Karpas-422 (cell line): ENCODE measurements at places on chromosomes 16 and 17.

- 0 out of 2 replicates have a peak, but pooled peaks cover under 1% of the 10 kb centered on the region for H3K27me3 ChIP-seq
- DNase-seq: no peak
- H3K36me3 ChIP-seq: no peaks in the 10 kb centered on the region
- H3K4me1 ChIP-seq: no peaks in the 10 kb centered on the region
- no peak overlapping the region for H3K27ac ChIP-seq
These were observed 316.1 kb upstream of the IRX3 start for GRCh38 chr16:54602666-54603065.

DNA sequence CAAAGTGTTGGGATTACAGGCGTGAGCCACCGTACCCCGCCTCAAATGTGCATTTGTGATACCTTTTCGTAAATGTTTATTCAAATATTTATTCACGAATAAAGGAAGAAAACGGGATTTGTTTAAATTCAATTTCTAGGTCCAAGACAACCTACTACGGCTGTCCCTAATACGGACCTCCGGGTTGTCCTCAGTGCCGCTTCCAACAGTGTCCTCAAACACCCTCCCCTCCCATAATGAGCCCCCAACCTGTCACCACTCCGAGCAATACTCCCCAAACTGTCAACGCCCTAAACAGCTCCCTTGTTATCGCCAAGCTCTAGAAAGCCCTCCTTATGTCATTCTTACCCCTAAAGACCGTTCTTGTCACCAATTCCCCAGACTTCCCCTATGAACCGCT lies 539 bp upstream of the GABARAPL2 start:
- peak overlapping the region; percentile 80 for H3K4me3 ChIP-seq
- no peak overlapping the region for H3K27ac ChIP-seq
- H3K27me3 ChIP-seq: no peaks in the 10 kb centered on the region
- H3K36me3 ChIP-seq: peaks cover 27% of the 10 kb centered on the region

- H3K4me3 ChIP-seq: peak overlapping the region; percentile 97; the same call in 1 of the 2 replicates
- H3K4me1 ChIP-seq: peaks cover 28% of the 10 kb centered on the region
- no peak overlapping the region for H3K27ac ChIP-seq
- no peaks in the 10 kb centered on the region for H3K27me3 ChIP-seq
These were observed 1.9 kb downstream of the CEP95 start for GRCh38 chr17:64508683-64509082.

DNA sequence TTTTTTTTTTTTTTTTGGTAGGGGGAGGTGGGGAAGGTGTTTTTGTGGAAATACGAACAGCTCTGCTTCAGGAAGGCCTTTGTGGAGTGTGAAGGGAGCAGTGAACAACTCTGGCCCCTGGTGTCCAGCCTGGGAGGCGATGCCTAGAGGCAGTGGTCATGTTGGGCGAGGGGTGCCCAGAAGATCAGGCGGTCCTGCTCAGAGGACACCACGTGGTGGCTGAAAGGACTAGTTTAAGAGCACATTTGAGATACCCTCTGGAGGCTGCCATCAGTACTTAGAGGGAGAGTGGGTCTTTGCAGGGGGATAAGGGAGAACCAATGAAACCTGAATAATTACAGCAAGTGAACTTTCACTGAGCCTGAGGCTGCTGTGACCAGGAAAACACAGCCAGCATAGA lies 40.1 kb upstream of the RHOT1 start:
- no peaks in the 10 kb centered on the region for H3K27me3 ChIP-seq
- H3K4me1 ChIP-seq: no peaks in the 10 kb centered on the region
- no peak overlapping the region for H3K27ac ChIP-seq
- no peak for DNase-seq
- H3K4me3 ChIP-seq: no peak overlapping the region

GRCh38 chr16:53886482-53887378 lies 182.8 kb downstream of the FTO start:
- H3K27me3 ChIP-seq: no peaks in the 10 kb centered on the region
- no peak overlapping the region for H3K27ac ChIP-seq
- no peak for DNase-seq
- no peak overlapping the region for H3K4me3 ChIP-seq
- H3K4me1 ChIP-seq: peaks cover under 1% of the 10 kb centered on the region

DNA sequence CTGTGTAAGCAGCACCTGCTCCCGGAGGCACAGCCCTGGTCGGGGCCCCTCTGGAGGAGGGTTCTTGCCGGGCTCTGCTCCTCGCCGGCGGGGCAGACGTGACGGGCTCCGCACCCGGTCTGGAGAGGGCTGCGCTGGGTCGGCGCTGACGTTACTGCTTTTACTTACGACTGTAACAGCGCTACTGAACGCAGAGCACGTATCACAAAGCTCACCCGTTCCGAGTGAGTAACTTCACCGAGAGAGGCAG lies 1.3 kb upstream of the RAB40C start:
- peaks cover 44% of the 10 kb centered on the region for H3K4me1 ChIP-seq
- H3K4me3 ChIP-seq: peak overlapping the region; percentile 85
- H3K36me3 ChIP-seq: no peaks in the 10 kb centered on the region
- H3K27ac ChIP-seq: peak overlapping the region; percentile 88
- peak; percentile 88 for DNase-seq
- H3K27me3 ChIP-seq: no peaks in the 10 kb centered on the region

DNA sequence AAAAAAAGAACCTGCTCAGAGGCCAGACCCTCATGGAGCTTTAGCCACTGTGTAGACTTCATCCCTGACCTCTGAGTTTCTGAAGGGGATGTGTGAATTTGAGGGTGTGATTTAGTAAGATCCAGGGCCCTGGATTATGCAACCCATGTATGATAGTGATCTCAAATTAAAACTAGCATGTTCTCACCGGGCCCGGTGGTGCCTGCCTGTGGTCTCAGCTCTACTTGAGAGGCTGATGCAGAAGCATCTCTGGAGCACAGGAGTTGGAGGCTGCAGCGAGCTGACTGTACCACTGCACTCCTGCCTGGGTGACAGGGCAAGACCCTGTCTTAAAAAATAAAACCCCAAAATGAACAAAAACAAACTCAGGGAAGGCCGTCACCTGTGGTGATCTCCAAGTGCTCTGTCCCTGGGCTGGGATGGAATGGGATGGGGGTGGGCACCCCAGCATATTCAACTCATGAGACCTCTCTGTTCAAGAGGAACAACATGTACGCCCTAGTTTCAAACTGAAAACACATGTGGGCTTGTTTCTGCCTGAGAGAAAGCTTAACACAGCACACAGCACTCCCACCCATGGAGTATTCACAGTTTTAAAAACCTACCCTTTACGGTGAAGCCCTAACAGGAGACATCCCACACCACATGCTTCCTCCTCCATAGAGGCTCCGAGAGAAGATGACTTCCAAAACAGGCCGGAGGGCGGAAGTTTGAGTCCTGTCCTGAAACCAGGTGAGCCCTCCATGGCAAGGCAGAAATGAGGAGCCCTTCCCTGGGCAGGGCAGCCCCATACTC lies 30.1 kb downstream of the GNPTG start:
- H3K27ac ChIP-seq: no peak overlapping the region
- no peak overlapping the region for H3K4me3 ChIP-seq
- H3K36me3 ChIP-seq: no peaks in the 10 kb centered on the region

DNA sequence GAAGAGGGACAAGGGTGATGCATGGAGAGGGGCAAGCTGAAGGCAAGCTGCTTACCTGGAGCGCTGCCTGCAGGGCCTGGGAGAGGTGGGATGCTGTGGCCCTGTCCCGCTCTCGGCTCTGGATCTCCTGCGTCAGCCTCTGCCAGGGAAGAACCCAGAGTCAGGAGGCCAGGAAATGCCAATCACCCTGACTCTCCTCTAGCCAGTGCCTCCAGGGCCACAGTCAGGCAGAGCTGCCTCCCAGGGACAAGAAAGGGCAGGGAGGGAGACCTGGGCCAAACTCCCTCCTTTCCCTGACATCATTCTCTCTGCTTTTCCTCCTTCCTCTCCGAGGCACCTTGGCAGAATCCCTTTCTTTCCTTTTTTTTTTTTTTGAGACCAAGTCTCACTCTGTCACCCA lies 11.3 kb downstream of the CDK3 start:
- no peaks in the 10 kb centered on the region for H3K36me3 ChIP-seq
- H3K4me1 ChIP-seq: peaks cover 9% of the 10 kb centered on the region
- no peak for DNase-seq
- H3K27ac ChIP-seq: no peak overlapping the region
- no peaks in the 10 kb centered on the region for H3K27me3 ChIP-seq

DNA sequence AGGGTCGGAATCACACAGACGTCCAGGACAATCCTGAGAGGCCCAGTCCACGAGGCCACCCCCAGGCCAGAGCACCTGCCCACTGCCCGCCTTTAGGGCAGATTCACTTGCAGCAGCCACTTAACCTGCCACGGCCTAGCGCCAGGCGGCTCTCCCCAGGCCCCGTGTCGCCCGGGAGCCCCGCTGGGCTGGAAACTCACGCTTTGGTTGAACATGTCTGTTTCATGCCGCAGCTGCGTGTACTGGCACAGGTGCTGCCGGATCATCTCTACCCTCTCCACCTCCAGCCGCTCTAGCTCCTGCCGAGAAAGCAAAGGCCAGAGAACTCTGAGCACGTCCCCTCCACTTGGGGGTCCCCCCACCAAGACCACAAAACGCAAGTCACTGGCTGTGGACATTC lies 12.7 kb upstream of the RCVRN start:
- DNase-seq: no peak
- H3K27ac ChIP-seq: no peak overlapping the region
- no peaks in the 10 kb centered on the region for H3K4me1 ChIP-seq
- H3K4me3 ChIP-seq: no peak overlapping the region
- H3K27me3 ChIP-seq: no peaks in the 10 kb centered on the region
- peaks cover 47% of the 10 kb centered on the region for H3K36me3 ChIP-seq

DNA sequence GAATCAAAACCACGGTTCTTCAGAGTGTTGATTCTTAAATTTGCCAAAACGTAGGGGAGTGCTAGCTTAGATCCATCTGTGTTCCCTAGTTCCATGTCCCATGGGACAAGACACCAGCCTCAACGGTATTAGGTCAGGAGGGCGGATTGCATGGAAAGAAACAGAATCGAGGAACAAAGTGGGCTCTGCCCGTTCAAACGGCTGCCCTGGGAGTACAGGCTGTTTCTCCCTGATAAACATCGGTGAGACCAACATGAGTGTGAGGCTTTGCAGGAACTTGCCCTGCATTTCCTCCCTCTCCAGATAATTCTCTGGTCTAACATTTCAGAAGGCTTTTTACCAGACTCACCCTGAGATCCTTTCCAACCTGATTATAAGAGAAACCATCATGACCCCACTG lies 82.2 kb downstream of the MRM3 start:
- no peak overlapping the region for H3K4me3 ChIP-seq
- no peaks in the 10 kb centered on the region for H3K4me1 ChIP-seq
- no peak for DNase-seq

- no peak overlapping the region for H3K27ac ChIP-seq
- no peaks in the 10 kb centered on the region for H3K36me3 ChIP-seq
- H3K27me3 ChIP-seq: no peaks in the 10 kb centered on the region
- DNase-seq: no peak
These were observed 17.9 kb downstream of the IGFBP4 start for GRCh38 chr17:40460968-40461731.

DNA sequence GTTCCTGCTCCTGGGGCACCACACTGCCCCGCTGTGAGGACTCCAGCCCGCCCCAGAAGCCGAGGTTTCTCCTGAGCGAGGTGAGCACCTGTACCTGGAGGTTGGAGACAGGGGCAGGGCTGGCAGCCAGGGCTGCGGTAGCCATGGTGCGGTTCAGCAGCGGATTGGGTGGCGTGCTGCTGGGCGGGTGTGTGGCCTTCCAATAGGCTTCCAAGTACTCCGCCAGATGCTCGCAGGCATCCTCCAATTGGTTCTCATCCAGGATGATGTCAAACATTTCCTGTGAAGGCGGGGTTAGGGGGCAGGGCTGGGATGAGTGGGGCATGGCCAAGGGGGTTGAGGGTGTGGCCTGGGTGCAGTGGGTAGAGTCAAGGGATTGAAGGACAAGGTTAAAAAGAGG lies 11.3 kb upstream of the ARL5C start:
- peaks cover 15% of the 10 kb centered on the region; the same call in 1 of the 2 replicates for H3K36me3 ChIP-seq
- no peaks in the 10 kb centered on the region for H3K27me3 ChIP-seq
- no peak overlapping the region for H3K27ac ChIP-seq
- peak; percentile 67 for DNase-seq
- peaks cover 46% of the 10 kb centered on the region for H3K4me1 ChIP-seq

DNA sequence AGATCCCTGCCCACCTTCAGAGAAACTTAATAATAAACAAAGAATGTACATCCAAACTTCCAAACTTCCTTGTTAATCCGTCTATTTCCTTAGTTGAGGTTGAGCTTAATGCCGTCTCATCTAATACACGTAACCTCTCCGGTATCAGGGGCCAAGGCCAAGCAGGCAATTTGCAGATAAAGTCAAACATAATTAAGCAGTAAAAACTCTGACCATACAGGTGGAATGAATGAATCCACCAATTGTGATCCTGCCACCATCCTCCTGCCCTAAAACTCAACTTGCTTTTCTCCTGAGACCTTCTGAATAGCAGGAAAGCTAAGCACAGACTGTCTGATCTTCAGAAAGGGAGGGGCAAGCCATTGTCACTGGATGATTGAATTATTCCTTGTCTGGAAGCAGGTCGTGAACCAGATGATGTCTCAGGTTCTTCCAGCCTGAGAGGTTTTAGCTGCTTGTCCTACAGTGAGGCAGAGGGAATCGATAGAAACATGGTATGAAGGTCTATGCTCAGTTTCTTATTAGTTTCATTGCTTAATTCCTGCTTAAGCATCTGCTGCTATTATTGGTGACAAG lies 1111.8 kb upstream of the EEF2KMT start:
- no peak overlapping the region for H3K27ac ChIP-seq
- H3K27me3 ChIP-seq: no peaks in the 10 kb centered on the region
- DNase-seq: no peak
- no peak overlapping the region for H3K4me3 ChIP-seq
- no peaks in the 10 kb centered on the region for H3K36me3 ChIP-seq

DNA sequence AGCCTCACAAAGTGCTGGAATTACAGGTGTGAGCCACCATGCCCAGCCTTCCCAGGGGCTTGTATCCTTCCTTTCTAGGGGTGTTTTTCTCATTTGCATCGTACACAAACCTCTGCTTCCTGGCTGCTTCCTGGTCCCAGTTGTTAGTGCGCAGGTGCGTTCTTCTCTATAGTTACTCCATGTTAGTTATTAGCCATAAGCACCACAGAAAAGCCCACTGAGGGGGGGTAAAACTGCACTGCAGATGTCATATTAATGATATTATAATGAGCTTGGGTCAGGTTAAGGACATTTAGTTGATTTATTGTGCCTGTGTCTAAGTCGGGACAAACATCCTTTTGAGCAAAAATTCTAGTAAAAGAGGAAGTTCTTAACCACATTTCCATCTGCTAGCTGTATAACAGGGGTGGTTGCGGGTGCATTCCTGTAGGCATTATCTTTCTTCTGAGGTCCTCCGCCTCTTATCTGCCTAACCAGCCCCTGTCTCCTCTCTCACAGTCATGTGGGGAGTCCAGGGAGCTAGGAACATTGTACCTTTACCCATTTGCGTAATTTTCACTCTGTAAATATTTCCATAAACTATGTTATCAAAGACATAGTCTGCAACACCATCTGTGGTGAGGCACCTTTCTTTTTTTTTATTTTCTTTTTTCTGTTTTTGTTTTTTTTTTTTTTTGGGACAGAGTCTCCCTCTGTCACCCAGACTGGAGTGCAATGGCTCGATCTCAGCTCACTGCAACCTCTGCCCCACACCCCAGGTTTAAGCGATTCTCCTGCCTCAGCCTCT lies 23.6 kb upstream of the ATF7IP2 start:
- H3K4me1 ChIP-seq: peaks cover 12% of the 10 kb centered on the region
- no peaks in the 10 kb centered on the region for H3K36me3 ChIP-seq
- no peak overlapping the region for H3K27ac ChIP-seq
